ENCODE measurements at places on chromosomes 7 and 10.

DNA sequence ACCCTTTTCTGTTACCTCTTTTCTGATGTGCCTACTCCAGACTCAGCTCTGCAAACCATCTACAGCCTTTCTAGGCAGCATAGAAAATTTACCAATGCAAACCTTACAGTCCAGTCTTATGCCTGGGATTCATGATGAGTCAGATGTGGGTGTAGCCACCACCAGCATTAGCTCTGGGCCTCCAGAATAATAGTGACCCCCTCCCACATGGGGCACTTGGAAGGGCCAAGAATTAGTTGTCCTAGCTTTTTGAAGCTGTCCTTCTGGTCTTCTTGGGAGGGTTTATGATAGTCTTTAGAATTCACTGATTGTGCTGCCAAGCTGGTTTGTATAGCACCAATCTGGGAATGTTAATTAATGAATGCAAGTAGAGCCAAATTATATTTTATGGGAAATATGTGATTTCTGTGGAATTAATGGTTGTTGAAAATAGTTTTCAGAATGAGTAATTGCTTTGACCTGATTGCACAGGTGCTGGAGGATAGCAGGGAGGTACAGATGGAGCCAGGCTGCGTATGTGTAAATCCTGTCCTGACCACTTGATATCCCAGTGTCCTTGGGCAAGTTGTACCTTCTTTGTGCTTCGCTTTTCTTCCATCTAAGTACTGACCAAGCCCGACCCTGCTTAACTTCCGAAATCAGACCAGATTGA lies 94.8 kb downstream of the CPED1 start:
- no peak for DNase-seq

DNA sequence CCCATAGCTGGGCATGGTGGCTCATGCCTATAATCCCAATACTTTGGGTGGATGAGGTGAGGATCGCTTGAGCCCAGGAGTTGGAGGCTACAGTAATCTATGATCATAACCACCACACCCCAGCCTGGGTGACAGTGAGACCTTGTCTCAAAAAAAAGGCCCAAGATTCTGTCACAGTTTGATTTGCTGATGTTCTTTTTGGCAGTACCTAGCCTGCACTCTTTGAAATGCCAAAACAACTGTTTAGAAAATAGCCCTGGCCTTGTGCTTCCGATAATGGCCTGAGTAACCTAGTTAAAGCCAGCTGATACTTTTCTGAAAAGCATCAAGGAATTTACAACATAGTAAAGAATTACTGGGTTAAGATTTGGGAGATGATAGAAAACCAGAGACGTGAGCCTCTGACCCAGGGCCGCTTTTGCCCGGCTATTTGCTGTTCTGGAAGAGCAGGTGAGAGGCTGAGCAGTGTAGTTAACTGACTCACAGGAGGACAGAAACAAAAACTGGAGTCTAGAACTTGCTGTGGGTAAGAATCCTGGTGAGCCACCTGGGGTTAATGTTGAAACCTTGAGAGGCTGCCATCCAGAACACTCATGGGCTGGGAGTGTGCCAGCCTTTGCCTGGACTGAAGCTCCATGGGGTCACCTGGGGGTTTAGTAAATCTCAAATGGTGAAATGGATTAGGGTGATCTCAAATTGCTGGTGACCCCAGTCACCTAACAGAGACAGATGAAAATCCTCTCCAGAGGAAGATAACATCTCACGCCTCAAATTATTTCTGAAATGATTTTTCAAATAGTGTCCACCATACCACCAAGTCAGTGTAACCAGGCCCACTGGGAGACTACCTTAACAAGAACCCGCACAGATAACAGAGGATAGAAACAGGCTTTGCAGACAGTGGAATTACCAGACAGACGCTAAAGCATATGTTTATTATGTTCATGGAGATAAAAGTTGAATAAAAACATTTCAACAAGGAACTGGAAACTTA lies 51.8 kb downstream of the GALNT11 start:
- no peak for DNase-seq

DNA sequence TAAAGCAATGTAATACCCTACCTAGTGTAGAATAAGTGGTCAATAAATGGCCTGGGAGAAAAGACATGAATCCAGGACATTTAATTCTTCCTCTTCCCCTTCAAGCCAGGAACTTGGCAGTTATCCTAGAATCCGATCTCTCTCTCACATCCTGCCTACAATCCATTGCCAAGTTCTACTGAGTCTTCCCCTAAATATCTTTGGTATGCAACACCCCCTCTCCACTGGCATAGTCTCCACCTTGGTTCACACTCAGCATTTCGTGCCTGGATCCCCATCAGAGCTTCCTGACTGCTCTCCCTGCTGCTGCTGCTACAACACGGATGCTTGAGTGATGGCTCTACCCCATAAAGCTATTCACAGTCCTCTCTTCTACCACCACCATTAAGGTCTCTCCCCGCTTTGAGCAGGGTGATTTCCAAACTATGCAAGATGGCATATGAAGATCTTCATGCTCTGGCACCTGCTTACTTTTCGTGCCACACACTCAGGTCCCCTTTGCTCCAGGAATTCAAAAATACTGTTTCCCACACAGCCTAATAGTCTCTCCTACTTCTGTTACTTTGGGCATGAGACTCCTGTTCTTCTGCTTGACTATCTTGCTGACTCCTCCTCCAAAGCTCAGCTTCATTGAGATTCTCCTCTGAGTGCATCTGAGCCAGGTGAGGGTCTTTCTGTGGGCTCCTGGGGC lies 4.8 kb downstream of the ANK3 start:
- no peak for DNase-seq

DNA sequence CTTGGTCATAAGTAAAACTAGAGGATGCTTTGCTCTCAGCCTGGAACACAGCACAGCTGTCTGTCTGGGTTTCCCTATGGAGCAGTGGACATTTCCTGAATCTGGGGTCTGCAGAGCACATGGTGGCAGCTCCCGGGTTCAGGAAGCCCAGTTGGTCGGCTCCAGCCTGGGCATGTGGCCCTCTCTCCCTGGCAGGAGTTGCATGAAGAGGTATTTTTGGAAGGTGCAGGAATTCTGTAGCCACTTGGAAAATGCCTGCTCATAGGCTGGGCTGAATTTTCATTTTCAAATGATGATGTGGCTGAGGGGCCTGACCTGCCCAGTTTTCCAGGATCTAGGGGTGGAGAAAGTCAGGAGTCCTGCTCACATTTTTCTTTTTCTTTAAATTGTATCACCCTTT lies 6.7 kb upstream of the TPST1 start:
- no peak for DNase-seq

DNA sequence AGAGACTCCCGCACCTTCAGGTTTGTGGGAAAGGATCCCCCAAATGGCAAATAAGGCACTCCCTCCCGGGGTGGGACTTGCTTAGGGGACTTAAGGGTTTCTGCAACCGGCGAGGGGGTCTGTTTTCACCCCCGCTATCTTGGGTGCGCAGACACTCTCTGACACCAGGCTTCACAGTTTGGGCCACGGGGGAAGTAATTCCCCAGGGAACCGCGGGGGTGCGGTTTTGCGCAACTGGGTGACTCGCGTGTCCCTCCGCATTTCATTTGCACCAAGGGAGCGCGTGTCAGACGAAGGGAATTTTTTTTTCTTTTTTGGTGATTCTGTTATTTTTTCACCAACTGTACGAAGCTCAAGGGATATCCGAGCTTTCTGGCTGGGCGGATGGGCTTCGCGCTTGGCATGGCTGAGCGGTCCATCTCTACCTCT lies 1.7 kb downstream of the GRM8 start:
- DNase-seq: no peak

GRCh38 chr10:5683065-5683464 lies 1.6 kb upstream of the TASOR2 start:
- no peak for DNase-seq

Measured in CD4-positive, alpha-beta T cell treated with Interleukin-17A for 4 hours (primary cell).